DMS53 (cell line): ENCODE measurements at places on chromosomes 5 and 9.

GRCh38 chr5:36692791-36693763 lies 86.7 kb downstream of the SLC1A3 start:
- peak; percentile 84 for DNase-seq

DNA sequence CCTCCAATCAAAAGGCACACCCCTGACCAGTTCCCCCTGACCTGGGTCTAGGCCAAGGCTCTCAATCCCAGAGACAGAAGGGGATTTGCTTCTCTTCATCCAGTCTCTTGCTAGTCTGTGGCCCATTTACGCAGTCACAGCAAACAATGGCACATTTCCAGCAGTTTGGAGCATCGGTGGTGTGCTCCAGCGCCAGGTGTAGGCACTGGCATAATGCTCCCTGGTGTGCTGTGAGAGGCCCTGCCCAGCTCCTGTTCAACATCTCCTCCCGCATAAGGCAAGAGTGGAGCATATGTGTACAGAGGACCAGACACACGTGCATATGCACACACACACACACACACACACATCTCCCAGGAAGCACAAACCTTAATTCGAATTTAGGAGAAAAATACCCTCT lies 79.5 kb upstream of the ERCC6L2 start:
- DNase-seq = peak; percentile 75

- peak; percentile 80 for DNase-seq
These were observed 674 bp downstream of the LHFPL2 start for GRCh38 chr5:78647838-78648358.

- no peak for DNase-seq
These were observed 243.1 kb downstream of the FBXO4 start for GRCh38 chr5:42168091-42168670.

- no peak for DNase-seq
These were observed 75.5 kb downstream of the PTPN3 start for GRCh38 chr9:109422641-109423040.

DNA sequence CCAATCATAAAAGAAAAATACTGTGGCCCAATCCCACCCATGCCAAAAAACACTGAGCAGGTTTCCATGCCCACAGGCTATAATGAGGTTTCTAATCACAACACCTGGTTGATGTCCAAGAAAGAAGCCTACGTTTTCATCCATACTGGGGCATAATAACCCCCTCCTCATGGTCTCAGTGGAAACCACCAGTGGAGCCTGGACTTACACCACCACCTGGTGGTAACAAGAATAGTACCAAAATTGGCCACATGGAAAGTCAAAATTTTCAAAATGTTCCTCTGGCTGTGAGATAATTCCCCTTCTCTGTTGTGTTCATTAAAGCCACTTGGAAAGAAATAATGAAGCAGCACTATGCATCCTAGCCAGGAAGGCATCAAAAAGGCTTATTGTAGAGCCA lies 687.3 kb upstream of the ST8SIA4 start:
- peak; percentile 55 for DNase-seq

DNA sequence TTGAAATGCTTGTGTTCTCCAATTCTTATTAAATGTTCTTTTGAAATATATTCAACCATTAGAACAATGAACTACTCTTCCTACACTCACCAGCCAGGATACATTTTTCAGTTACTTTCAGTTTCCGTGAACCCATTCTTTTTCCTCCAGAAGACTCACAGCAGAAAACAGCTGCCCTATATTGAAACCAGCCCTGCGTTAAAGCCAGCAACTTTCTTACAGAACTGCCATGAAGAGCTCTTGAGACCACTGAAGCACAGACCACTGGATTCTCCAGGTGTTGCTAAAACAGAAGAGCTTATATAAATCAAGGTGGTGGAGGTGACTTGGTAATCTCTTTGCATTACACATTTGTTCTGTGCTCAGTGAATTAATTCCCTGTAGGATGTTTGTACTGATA lies 365.9 kb upstream of the C9orf72 start:
- no peak for DNase-seq

DNA sequence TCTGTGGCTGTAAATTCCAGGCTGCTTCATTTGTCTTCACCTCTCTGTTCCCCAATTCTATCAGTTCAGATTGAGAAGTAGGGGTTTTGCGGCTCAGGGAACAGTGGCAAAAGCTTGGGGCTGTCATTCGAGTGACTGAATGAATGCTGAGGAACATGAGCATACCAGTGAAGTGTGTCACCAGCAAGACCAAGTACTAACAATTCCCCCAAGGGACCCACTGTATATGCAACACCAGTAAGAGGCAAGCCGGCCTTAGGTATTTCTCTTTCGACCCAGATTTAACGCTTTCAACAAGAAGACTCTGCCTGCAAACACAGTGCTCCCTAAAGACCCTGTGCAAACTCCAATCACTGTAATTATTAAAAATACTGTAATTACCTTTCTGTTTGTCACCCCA lies 25.8 kb downstream of the KLHL3 start:
- no peak for DNase-seq

- DNase-seq = no peak
These were observed 765.3 kb upstream of the ADAMTS16 start for GRCh38 chr5:4374866-4375265.

- peak; percentile 13 for DNase-seq
These were observed 17.2 kb upstream of the GCNT1 start for GRCh38 chr9:76441551-76442322.

DNA sequence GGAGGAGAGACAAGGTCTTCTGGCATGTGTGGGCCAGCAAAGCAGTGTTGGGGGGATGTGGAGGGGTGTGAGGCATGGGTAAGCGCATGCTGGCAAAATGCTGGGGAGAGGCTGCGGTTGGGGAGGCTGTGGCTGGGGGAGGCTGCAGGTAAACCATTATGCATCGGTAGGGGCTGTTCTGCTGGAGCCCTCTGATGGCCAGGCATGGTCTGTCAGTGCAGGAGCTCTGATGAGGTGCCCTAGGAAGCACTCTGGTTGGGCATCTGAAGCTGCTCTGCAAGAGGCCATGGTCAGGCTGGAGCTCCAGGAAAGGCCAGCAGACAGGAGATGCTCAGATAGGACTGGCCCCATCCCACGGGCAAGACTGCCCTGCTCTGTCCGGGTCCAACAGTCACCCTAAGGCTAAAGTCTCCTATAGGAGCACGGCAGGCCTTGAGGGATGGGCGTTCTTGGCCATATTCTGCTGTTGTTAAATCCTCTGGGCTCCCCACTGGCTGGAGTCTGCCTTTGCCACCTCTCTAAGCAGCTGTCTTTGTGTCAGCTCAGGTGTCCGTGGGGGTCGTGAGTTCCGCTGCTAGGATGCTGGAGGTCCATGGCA lies 28.7 kb downstream of the ITGA2 start:
- DNase-seq = no peak

GRCh38 chr5:94815313-94816039 lies 197.0 kb downstream of the SLF1 start:
- peak; percentile 28 for DNase-seq

- no peak for DNase-seq
These were observed 14.3 kb upstream of the GPX3 start for GRCh38 chr5:151005950-151006576.

- DNase-seq = no peak
These were observed 274.3 kb upstream of the SGCD start for GRCh38 chr5:156052656-156053055.

GRCh38 chr5:87944553-87945285 lies 323.9 kb downstream of the TMEM161B start:
- DNase-seq = peak; percentile 42

GRCh38 chr5:110536120-110537115 lies 190.1 kb downstream of the TMEM232 start:
- no peak for DNase-seq

DNA sequence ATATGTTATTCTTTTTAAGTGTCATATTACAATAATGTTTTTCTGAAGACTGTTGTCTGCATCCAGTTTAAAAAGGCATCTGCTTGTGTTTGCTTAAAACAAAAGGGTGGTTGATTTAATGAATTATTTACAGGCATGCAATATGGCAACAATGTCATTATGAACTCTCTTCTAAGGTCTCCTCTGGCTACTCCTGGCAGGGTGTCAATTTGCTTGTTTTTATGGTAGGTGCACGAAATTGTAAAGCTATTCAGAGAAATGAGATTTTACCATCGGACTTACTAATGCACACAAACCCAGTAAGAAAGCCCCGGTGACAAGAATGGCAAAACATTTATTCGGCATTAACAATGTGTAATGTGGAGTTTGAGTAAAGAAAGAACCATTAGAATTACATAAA lies 539.8 kb upstream of the ZNF608 start:
- DNase-seq = no peak

DNA sequence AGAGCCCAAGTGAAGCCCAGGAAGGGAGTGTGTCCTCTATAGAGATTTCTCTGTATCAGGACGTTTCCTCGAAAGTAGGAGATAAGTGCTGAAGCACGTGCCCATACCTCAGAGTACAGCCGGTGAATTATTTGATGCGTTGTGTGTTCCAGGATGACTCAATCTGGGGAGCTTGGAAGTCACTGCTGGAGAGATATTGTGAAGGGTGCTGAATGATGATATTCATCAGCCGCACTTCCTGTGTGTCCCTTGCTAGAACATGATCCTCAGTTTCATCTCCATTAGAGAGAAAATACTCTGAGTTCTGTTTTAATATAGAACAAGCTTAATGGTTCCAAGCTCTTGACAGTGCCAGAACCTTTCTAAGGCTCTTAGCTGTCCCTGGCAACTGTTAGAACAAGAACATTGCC lies 402.3 kb upstream of the ADAMTSL1 start:
- DNase-seq = no peak

DNA sequence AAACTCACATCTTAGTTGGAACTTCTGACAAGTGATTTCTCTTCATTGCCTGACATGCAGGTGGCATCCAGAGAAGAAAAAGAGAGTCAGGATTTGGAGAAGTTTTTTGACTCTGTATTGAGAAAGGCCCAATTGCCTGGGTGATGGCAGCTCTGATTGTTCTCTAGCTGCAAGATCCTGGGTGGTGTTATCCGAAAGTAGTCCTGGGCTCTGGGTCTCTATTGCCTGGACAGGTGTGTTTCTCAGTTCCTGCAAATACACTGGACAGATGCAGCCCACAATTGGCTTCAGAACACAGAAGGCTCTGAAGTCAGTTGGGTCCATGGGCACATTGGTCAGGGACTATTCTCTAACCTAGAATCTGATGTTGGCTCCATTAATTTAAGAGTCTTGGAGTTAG lies 67.4 kb downstream of the RGS3 start:
- DNase-seq = no peak

DNA sequence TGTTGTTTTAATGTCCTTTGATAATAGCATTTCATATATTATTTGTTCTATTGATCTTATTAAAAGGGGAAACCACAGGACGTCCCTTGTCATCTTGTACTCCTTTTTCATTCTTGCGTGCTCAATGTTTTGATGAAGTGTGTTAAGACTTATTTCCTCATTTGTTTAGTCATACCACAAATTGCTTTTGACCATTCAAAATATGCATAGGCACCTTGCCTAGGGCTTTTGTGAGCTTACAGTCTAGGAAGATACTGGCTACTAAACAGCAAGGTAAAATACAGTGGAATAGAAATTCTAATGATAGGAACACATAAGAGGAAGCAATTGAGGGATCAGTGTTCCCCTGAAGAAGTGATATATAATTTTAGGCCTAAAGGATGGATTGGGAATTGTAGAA lies 190.3 kb downstream of the WDR70 start:
- DNase-seq = no peak

DNA sequence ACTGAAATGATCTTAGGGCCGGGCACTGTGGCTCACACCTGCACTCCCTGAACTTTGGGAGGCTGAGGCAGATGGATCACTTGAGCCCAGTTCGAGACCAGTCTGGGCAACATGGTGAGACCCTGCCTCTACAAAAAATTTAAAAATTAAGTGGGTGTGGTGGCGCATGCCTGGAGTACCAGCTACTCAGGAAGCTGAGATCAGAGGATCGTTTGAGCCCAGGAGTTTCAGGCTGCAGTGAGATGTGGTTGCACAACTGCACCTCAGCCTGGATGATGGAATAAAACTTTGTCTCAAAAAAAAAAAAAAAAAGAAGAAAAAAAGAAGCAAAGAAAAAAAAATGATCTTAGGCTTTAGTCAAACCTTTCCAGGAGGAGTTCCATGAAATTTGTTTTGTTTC lies 41.8 kb downstream of the MEF2C start:
- DNase-seq = no peak

- peak; percentile 50 for DNase-seq
These were observed 98.8 kb downstream of the LHX2 start for GRCh38 chr9:124110307-124110915.

DNA sequence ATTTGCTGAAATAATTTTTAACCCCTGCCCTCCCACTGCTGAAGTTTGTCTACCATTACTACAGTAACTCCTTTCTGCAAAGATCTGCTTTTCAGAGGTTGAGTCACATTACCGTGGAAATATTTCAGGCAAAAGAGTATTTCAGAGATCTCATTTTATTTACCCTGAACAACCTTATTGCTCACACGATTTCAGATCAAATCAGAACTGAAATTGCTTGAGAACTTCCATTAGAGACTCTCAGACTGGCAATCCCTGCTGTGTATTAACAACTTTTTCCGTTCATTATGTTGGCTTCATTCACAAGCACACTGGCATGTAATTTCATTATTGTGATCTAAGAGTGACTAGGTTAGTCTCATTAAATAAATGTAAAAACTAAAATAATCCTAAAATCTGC lies 16.1 kb downstream of the NR6A1 start:
- no peak for DNase-seq

GRCh38 chr9:35847792-35848572 lies 19.0 kb downstream of the TMEM8B start:
- DNase-seq = no peak

- peak; percentile 54 for DNase-seq
These were observed 675.2 kb downstream of the ACTL7B start for GRCh38 chr9:108180541-108180940.

GRCh38 chr9:85528607-85529006 lies 213.1 kb downstream of the AGTPBP1 start:
- DNase-seq = no peak
